ENCODE measurements at places on chromosomes 5 and 9.

DNA sequence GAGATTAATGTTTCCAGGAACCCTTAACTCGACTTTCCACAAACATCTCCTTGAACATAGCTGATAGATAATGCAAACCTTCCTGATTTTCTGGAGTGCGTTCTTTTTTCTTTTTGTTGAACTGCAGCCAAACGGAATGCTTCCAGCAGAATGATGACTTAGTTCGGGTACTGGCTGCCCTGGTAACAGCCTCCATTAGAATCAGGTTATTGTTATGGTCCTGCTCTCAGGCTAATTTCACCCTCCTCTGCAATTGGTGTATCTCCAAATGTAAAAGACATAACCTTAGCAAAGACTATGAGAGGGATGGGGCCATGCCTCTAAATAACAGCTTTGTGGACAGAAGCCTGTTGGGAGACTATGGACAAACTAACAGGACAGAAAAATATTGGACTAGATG lies 116.5 kb downstream of the PDE4D start:
- DNase-seq = no peak

GRCh38 chr9:3993773-3994172 lies 306.1 kb downstream of the GLIS3 start:
- DNase-seq = no peak

- DNase-seq = no peak
These were observed 149.0 kb downstream of the CD180 start for GRCh38 chr5:67047616-67048015.

DNA sequence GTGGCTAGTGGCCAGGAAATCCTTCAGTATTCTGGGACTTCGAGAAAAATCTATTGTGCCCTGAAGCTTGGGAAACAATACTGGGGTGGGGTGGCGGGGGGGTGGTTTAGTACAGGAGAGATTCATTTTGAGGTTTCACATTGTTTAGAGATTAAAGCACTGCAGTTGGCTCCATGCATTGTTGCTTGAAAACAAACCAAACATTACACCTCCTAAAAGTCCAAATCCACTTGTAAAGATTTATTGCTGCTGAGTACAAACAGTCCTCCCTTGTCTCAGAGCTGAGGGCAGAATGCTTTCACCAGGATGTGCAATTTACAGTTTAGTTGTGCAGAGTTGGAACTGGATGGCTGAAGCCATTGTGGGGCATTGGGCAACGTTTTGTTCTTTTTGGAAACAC lies 49.4 kb downstream of the GGTA1 start:
- DNase-seq = no peak

GRCh38 chr9:76456202-76456926 lies 2.6 kb upstream of the GCNT1 start:
- DNase-seq = peak; percentile 21

DNA sequence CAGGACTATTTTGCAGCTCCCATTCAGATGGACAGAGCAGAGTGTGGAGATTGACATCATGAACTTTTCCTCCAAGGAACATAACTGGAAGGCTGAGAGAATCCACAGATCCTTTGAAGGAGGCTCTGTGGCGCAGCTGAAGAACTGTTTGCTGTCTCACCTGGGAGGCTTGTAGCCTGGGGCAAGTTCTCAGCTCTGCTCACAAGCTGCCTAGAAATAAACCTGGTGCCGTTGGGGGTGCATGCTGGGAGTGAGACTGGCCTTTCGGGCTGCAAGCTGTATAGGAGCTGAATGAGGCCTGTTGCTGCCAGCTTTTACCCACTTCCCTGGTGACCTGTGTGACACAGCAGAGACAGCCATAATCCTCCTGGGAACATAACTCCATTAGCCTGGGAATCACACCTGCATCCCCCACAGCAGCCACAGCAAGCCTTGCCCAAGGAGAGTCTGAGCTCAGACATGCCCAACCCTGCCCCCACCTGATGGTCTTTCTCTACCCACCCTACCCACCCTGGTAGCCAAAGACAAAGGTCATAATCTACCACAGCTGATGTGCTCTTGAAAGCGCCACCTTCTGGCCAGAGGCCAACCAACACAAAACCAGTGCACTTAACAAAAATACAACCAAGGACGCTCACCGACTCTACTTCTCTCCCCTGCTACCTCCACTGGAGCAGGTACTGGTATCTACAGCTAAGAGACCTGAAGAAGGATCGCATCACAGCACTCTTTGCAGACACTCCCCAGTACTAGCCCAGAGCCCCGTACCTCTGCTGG lies 205.1 kb upstream of the MRPS30 start:
- no peak for DNase-seq

DNA sequence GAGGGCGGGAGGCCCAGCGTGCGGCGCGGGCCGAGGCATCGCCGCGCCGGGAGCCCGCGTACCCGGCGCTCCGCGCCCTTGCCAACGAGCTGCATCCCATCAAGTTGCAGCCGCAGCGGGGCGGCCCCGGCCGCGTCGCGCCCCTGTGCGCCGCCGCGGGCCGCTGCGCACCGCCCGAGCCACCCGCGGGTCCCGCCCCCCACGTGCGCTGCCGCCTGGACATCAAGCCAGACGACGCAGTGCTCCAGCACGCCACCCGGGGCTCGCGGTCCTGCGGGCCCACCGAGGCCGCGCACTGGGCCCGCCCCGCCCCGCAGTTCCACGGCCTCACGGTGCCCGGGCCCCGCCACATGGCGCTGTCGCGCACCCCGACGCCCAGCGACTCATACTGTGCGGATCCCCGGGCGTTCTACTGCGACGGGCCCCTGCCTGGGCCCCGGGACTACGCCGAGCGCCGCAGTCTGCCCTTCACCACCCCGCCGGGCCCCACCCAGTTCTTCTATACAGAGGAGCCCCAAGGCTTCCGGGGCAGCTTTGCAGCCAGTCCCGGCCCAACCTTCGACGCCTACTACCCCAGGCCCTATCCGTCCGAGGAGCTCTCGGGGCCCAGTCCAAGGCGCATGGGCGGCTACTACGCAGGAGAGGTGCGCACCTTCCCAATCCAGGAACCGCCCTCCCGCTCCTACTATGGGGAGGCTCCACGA lies 2.6 kb downstream of the AJM1 start:
- DNase-seq = no peak

- DNase-seq = no peak
These were observed 204.4 kb downstream of the SNCAIP start for GRCh38 chr5:122516432-122516743.

DNA sequence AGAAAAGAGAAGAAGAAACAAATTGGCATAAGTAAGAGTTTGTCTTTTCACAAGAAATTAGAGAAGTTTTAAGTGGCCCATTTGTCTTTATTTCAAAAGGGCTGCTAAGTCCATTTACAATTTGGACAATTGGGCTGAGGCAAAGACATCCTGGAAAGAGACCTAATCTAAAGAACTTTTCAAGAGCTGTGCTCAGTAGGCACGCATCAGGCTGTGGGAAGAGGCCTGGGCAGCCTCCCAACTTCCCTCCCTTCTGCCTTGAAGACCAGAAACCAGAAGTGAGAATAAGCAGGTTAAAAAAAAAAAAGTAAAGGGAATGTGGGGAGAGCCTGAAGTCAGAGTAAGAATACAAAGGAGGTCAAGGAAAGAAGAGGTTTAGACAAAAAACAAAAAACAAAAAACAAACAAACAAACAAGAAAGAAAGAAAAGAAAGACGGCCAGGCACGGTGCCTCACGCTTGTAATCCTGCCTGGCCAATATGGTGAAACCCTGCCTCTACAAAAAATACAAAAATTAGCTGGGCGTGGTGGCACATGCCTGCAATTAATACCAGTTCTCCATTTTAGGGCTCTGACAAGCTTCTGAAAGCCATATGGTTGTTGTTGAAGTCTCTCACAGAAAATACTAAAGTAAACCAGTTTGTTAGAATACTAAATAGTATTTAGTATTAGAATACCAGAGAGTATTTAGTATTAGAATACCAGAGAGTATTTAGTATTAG lies 48.0 kb upstream of the CEP78 start:
- no peak for DNase-seq

DNA sequence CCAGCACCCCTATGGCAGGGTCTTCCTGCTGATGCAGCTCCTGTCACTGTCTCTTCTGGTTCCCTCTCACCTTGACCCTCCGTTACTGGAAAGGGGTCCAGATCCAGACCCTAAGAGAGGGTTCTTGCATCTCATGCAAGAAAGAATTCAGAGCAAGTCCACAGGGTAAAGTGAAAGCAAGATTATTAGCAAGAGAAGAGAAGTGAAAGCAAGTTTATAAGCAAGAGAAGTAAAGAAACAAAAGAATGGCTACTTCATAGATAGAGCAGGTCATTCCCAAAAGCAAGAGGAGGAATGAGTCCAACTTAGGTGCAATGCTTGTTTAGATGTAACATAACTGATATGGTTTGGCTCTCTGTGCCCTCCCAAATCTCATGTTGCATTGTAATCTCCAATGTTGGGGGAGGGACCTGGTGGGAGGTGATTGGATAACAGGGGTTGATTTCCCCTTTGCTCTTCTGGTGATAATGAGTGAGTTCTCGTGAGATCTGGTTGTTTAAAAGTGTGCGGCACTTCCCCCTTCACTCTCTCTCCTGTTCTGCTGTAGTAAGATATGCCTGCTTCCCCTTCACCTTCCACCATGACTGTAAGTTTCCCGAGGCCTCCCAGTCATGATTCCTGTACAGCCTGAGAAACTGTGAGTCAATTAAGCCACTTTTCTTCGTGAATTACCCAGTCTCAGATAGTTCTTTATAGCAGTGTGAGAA lies 183.3 kb downstream of the MED10 start:
- no peak for DNase-seq

GRCh38 chr5:135980620-135981019 lies 25.8 kb upstream of the LECT2 start:
- no peak for DNase-seq

DNA sequence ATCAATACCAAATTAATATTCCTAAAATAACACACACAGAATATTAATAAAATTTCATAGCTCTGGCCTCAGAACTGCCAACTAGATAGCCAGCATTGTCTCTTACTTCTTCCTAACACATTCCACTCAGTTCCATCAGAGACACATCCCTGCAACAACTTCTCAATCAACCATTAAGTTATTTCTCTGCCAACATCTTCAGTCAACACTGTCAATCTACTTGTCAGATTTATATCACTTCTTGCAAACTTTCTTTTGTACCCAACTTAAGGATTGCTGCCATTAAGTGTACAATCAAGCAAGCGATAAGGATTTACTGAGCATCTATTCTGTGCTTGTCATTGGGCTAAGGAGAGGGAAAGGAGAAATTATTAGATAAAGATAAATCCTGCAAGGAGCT lies 50.8 kb downstream of the PLCXD3 start:
- no peak for DNase-seq

DNA sequence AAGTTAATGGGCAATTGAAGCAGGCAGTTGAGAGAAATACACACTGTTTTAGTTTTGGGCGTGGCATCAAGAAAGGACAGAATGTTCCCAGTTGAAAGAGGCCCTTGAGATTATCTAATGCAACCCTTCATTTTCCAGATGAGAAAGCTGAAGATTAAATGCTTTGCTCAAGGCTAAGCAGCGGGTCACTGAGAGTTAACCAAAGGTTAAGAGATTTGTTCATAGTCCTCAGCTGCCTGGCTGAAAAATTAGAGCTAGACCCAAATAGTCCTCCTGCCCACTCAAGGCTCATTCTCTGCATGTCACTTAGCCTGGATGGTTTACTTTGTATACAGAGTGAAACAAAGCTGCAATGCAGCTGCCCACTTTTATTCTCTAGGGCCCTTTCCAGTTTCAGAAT lies 46.7 kb upstream of the MAMDC2 start:
- no peak for DNase-seq

DNA sequence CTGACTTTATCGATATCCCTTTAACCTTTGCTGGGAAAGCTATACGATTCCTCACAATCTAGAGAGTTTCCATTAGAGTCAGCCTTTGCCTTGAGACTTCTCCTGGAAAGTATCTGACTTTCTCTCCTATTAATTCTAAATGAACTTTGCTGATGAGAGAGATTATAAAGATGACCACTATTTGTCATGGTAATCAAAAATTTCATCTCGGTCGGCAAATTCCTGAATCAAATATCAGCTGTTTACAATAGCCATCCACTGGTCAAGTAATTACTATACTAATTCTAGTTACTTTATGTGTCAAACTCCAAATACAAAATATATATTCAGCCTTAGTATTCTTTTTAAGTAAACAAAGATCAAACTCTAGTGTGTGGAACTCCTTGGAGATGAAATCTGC lies 164.4 kb upstream of the ITGA1 start:
- DNase-seq = no peak

DNA sequence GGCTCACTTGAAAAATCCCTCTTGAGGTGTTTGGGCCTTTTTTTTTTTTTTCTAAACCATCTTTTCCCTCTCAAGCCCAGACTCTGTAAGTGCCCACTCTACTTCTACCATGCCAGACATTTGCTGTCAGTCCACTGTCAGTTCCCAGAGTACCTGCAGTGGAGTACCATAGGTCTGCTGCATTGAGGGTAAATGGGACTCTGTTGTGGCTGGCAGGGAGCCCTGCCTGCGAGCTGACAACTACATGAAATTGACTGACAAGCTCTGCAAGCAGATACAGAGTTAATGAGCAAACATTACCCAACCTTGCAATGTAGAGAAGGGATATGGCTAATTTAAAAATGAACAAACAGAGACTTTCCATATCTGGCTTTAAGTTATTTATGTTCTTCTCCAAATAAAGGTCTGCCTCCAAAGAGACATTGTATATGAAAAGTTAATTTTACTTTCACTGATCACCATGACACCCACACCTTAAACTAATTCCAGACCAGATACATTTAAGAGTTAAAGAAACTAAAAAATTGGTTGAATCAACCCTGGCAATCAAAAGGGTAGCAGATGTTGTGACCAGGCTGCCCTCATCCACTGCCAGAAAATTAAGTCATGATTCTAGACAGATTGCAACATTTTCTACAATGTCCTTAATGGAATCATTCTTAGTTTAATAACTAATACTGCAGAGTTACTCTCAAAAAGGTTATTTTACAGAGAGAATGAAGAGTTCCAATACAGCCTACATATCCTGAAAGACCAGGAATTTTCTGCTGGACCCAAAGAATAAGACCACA lies 100.4 kb upstream of the PAM start:
- no peak for DNase-seq

DNA sequence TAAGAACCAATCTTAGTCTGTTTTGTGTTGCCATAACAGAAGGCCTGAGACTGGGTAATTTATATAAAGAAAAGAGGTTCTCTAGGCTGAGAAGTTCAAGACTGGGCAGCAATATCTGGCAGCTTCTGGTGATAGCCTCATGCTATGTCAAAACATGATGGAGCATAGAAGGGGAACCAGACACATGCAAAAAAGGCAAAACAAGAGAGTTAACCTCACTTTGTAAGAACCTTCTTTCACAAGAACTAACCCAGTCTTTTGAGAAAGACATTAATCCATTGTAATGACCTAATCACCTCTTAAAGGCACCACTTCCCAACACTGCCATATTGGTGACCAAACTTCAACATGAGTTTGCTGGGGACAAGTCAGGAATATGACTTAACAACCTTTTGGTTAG lies 37.3 kb downstream of the FSD1L start:
- DNase-seq = no peak
